Fibroblast of lung (primary cell): ENCODE measurements at places on chromosomes 7 and 10. TPM values are rescaled to one million over a fixed set of nuclear protein-coding genes. Genes with fewer than 3 reads are reported as not detected.

KAZALD1 gene
- 14.4 and 19.8 TPM in 2 replicates for total RNA-seq

DNA sequence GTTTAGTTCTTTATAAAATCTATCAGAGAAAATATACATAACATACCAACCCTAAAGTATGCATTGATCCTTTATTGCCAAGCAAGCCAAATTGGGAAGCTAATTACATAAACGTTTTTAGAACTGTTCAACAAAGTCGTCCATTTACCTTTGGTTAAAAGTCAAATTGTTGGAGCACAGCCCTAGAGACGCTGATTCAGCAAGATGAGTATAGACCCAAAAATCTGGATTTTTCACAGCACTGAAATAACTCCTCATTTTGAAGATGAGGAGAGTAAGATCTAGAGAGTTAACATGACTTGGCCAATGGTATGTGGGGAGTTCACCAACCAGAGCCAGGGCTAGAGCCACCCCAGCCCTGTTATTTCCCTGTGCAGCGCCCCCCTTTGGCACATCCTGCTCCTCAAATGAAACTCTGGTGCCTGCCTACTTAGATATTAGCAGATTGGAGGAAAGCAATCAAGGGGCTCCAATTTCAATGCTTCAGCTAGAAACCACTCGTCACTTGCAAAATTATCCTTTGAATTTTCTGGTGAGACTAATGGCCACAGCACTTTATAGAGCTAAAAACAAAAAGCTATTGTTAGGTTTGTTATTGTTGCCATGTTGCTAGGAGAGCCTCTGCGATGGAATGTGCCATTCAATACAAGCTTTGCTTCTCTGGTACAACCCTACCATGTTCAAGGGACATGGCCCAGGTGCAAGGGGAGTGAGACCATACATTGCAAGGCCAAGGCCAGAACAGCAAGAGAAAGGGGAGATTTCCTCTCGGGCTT is 132.6 kb upstream of the ZEB1 start:
- H3K4me3 ChIP-seq = no peak overlapping the region
- peak; percentile 39 for DNase-seq

PAX4 gene
- not detected in 2 replicates for total RNA-seq

NDUFB2 gene
- total RNA-seq = 44.9 and 116 TPM in 2 replicates

DNA sequence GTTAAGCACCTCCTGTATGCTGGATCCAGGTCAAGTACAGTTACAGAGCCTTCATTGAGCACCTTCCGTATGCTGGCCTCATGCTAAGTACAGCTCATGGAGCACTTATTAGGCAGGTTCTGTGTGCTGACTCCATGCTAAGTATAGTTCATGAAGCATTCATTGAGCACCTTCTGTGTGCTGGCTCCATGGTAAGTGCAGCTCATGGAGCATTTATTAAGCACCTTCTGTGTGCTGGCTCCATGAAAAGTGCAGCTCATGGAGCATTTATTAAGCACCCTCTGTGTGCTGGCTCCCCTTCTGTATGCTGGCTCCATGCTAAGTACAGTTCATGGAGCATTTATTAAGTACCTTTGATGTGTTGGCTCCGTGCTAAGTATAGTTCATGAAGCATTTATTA is 30.5 kb downstream of the MMD2 start:
- H3K27me3 ChIP-seq = no peaks in the 10 kb centered on the region
- no peak overlapping the region for H3K27ac ChIP-seq
- H3K4me3 ChIP-seq = no peak overlapping the region
- DNase-seq = no peak
- H3K36me3 ChIP-seq = no peaks in the 10 kb centered on the region

CPED1 gene
- 84.0 and 196 TPM in 2 replicates for total RNA-seq

DNA sequence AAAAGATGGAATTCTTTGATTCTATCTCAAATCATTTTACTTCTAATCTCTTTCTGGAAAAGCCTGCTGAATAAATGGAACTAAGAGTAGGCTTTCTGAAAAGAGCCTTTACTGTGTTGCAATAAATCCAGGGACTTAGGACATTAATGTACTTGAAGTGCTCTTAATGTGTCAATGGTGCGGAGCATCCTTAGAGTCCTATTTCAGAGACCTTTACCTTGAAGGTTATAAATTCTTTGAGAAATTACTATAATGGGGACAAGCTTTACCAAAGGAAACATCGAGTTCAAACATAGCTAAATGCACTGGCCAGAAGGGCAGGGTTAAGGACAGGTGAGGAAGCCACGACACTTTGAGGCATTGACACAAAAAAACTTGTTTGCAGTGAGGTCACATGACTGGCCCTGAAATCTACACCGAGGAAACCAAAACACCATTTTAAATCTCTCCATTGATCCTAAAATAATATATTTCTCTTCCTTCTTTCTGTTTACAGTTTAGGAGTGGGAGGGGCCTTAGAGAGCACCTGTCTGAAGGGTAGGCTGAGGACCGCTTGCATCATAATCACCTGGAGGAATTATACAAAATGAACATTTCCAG is 48.1 kb upstream of the EXOC6 start:
- no peak overlapping the region for H3K4me3 ChIP-seq
- H3K4me1 ChIP-seq = no peaks in the 10 kb centered on the region
- no peaks in the 10 kb centered on the region for H3K27me3 ChIP-seq
- H3K27ac ChIP-seq = no peak overlapping the region
- H3K36me3 ChIP-seq = no peaks in the 10 kb centered on the region

DNA sequence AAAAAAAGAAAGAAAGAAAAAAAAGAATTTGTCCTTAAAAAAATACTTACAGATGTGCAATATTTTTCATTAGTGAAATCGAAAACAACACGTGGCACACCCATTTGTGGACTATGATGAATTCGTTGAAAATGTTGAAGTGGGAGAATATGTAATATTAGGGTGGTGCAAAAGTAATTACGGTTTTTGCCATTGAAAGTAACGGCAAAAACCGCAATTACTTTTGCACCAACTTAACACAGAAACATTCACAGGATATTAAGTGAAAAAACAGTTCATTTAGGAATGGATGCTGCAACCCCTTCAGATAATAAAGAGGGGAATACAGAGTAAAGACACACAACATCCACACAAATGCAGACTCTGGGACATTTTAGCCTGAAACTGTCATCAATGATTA is 96.0 kb downstream of the CALN1 start:
- no peak overlapping the region for H3K4me3 ChIP-seq
- no peaks in the 10 kb centered on the region for H3K36me3 ChIP-seq
- no peaks in the 10 kb centered on the region for H3K27me3 ChIP-seq
- H3K27ac ChIP-seq = no peak overlapping the region
- DNase-seq = no peak

CFAP46 gene
- 0.26 and 0.66 TPM in 2 replicates for total RNA-seq

CREB5 gene
- 3.1 and 28.4 TPM in 2 replicates for total RNA-seq

ERVW-1 gene
- not detected in 2 replicates for total RNA-seq

- H3K36me3 ChIP-seq = no peaks in the 10 kb centered on the region
- H3K4me3 ChIP-seq = no peak overlapping the region
- peak overlapping the region; percentile 72 for H3K27ac ChIP-seq
Measured at GRCh38 chr10:4254101-4254994, 469.3 kb upstream of the KLF6 start.

RPEL1 gene
- 0.17 and 0.26 TPM in 2 replicates for total RNA-seq

DNA sequence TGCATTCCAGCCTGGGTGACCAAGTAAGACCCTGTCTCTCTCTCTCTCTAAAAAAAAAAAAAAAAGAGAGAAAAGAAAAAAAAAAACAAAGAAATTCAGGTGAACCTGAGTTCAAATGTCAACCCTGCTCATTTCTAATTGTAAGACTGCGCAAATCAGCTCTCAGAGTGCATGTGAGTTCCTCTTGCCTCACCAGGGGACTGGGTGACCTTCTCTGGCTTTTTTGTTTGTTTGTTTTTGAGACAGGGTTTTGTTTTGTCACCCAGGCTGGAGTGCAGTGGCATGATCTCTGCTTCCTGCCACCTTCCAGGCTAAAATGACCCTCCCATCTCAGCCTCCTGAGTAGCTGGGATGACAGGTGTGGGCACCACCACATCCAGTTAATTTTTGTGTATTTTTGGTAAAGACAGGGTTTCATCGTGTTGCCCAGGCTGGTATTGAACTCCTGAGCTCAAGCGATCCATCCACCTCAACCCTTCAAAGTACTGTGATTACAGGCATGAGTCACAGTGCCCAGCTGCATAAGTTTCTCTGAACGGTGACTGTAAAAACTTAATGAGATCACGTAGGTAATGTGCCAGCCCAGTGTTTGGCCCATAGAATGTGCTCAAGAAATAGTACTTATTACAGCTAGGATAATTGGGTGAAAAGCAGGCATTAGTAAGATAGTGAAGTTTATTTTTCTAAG is 45.3 kb upstream of the BAMBI start:
- H3K4me3 ChIP-seq = no peak overlapping the region
- H3K27ac ChIP-seq = no peak overlapping the region
- no peaks in the 10 kb centered on the region for H3K36me3 ChIP-seq
- peaks cover 5% of the 10 kb centered on the region for H3K4me1 ChIP-seq
- no peaks in the 10 kb centered on the region for H3K27me3 ChIP-seq
- peak; percentile 42 for DNase-seq

GRCh38 chr10:58347967-58348366 is 13.2 kb downstream of the UBE2D1 start:
- no peaks in the 10 kb centered on the region for H3K27me3 ChIP-seq
- no peak overlapping the region for H3K4me3 ChIP-seq
- no peak overlapping the region for H3K27ac ChIP-seq
- no peak for DNase-seq
- H3K36me3 ChIP-seq = no peaks in the 10 kb centered on the region
- H3K4me1 ChIP-seq = no peaks in the 10 kb centered on the region

UCMA gene
- not detected in 2 replicates for total RNA-seq

AGR3 gene
- total RNA-seq = not detected in 2 replicates

- H3K4me1 ChIP-seq = no peaks in the 10 kb centered on the region
- H3K27me3 ChIP-seq = no peaks in the 10 kb centered on the region
- H3K4me3 ChIP-seq = no peak overlapping the region
- no peaks in the 10 kb centered on the region for H3K36me3 ChIP-seq
- DNase-seq = no peak
Measured at GRCh38 chr7:21336743-21337142, 91.1 kb upstream of the SP4 start.

ITIH2 gene
- total RNA-seq = not detected in 2 replicates

DNA sequence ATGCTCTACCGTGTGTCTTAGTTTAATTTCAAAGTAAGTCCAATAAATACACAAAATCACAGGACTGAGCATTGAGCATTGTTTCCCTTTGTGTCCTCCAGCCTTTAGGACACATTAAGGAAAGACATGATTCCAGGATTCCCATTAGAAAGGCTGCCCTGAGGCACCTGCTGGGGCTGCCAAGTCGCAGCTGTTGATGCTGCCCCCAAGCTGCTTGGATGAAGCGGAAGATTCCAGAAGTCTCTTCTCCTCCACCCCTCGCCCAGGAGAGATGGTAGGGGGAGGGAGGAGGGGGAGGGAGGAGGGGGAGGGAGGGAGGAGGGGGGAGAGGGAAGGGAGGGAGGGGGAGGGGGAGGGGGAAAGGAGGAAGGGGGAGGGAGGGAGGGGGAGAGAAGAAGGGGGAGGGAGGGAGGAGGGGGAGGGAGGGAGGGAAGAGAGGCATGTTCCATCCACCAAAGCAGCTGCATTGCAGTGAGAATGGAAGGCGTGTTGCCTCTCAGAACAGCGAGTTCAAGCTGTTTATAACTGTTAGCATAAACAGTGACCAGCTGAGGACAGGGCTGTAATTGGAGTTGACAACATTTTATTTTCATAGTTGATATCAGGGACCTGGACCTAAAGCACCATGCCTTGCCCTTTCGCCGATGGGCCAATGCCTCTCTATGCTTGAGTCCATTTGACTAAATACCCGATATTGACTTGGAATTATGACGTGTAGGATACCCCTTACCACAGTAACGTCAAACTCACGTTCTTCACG is 67.3 kb downstream of the DIP2C start:
- H3K4me3 ChIP-seq = no peak overlapping the region
- H3K27ac ChIP-seq = no peak overlapping the region
- H3K4me1 ChIP-seq = peaks cover 18% of the 10 kb centered on the region
- H3K36me3 ChIP-seq = no peaks in the 10 kb centered on the region
- no peaks in the 10 kb centered on the region for H3K27me3 ChIP-seq

NRF1 gene
- total RNA-seq = 12.6 and 15.5 TPM in 2 replicates

DNA sequence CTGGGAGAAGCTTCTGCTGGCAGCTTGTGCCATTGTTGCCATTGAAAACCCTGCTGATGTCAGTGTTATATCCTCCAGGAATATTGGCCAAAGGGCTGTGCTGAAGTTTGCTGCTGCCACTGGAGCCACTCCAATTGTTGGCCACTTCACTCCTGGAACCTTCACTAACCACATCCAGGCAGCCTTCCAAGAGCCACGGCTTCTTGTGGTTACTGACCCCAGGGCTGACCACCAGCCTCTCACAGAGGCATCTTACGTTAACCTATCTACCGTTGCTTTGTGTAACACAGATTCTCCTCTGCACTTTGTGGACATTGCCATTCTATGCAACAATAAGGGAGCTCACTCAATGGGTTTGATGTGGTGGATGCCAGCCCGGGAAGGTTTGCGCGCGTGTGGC is 220.7 kb downstream of the ADK start:
- no peaks in the 10 kb centered on the region for H3K4me1 ChIP-seq
- H3K27me3 ChIP-seq = no peaks in the 10 kb centered on the region
- H3K36me3 ChIP-seq = no peaks in the 10 kb centered on the region
- DNase-seq = peak; percentile 81

GRCh38 chr10:48690791-48691660 is 6.4 kb downstream of the WDFY4 start:
- no peak overlapping the region for H3K4me3 ChIP-seq
- no peaks in the 10 kb centered on the region for H3K27me3 ChIP-seq
- H3K4me1 ChIP-seq = no peaks in the 10 kb centered on the region
- no peak for DNase-seq
- no peaks in the 10 kb centered on the region for H3K36me3 ChIP-seq
- H3K27ac ChIP-seq = no peak overlapping the region

- peaks cover 26% of the 10 kb centered on the region for H3K4me1 ChIP-seq
- H3K36me3 ChIP-seq = no peaks in the 10 kb centered on the region
- DNase-seq = peak; percentile 67
- no peak overlapping the region for H3K27ac ChIP-seq
- no peaks in the 10 kb centered on the region for H3K27me3 ChIP-seq
- H3K4me3 ChIP-seq = no peak overlapping the region
Measured at GRCh38 chr10:101014230-101014884, 14.7 kb downstream of the LZTS2 start.

SEMA3E gene
- total RNA-seq = 1.5 and 2.0 TPM in 2 replicates

DNA sequence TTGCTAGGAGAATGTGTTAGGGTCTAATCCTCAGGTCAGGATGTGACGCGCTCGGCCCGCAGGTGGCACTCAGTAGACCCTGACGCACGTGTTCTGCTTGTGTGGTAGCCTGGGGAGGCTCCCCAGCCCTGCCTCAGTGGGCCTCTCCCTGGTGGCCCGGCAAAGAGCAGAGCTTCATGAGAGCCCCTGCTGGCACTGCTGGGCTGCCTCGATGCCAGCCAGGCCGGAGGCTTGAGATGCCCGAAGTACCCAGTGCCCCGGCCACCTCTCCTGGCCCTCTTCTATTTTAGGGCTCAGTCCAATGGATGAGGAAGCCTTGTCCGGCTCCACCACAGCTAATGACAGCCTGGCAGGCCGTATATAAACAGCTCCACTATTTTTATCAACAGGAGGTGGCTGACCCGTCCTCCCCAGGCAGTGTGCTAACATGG is 42.0 kb downstream of the PRF1 start:
- DNase-seq = no peak
- no peaks in the 10 kb centered on the region for H3K36me3 ChIP-seq
- H3K27ac ChIP-seq = no peak overlapping the region
- H3K4me1 ChIP-seq = peaks cover 3% of the 10 kb centered on the region
- no peak overlapping the region for H3K4me3 ChIP-seq
- no peaks in the 10 kb centered on the region for H3K27me3 ChIP-seq
